ENCODE measurements at places on chromosomes 16 and 17.
A peak's percentile ranks its signal among the peaks of the same experiment; 100 is the strongest.

DNA sequence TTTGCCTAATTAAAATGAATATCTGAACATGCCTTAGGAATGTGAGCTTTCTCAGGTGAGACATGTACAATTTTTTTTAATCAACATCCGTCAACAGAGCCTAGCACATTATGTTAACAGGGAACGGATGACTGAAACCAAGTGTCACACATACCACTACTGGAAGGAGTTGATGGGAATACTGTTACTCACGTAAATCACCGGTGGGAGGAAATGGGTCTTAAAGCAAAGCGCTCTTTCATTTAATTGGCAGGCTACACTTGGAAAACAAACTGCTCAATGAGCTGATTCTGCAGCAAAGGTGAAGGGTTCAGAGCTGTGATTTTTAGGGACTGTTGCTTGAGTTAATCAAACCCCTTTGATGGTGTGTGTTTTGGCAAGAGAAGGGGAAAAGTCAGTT lies 4.8 kb downstream of the CPPED1 start:
- DNase-seq: no peak

DNA sequence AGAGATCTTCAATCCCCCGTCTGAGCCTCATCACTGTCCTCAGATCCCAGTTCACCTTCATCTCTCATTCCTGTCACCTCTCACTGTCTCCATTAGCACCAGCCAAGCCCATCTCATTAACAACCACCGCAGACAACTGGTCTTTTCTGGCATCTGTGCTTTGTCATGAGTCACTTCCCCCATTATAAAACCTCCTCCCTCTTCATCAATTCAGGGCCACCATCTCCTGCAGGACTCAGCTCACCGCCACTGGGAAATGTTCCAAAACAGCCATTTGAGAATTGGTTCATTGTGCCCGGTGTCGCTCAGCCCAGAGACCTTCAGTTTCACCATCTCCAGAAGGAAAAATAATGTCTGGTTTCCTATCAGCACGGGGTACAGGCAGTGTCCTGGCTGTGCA lies 56.9 kb upstream of the TEKT3 start:
- DNase-seq: no peak

GRCh38 chr17:67466251-67466796 lies 89.2 kb downstream of the PITPNC1 start:
- DNase-seq: no peak

- no peak for DNase-seq
Observed at GRCh38 chr17:8956465-8956902, 9.0 kb downstream of the PIK3R5 start.

DNA sequence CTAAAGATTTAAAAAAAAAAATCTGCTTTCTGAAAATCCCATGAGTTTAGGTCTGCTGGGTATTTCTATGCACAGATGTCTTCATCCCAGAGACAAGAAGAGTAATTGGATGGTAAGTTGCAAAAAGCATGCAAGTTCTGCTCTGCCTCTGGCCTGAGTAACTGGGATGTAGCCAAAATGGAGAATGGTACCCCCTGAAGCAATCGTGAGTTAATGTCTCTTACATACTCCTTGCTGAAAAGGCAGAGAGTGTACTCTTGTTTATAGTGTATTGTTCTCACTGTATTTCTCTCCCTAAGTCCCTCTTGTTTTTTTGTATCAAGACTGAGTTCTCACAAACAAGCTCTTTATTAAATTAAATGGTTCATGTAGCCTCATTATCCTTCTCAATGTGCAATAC lies 259.0 kb downstream of the IRX3 start:
- DNase-seq: no peak

- no peak for DNase-seq
Observed at GRCh38 chr16:30380803-30381208, 1.6 kb downstream of the SEPTIN1 start.

DNA sequence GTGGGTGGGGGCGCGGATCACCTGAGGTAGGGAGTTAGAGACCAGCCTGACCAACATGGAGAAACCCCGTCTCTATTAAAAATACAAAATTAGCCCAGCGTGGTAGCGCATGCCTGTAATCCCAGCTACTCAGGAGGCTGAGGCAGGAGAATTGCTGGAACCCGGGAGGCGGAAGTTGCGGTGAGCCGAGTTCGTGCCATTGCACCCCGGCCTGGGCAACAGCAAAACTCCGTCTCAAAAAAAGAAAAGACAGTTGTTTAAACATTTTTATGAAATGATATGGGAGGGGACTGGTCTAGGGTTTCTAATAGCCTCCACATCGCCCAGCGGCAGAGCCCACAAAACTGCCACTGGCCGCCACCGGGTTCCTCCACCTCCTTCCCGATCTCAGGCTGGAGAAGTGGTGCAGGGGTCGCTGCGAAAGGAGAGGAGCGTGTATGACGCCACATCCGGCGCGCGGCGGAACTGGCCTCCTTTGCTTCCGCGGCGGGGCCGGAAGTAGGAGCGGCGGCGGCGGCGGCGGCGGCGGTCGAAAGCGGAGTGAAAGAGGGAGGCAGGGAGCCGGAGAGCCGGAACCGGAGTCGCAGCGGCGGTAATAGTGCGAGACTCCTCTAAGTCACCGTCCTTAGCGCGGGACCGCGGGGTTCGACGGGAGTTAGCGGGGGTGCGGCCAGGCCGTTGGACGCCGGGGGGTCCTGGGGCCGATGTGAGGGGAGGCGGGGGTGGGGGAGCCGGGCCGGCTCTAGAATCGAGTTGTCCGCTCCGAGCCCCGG lies at the start of gene PPP4C:
Gene PPP4C (plus strand): TSS at position 492 of the 773 bp plus-strand sequence. CDS start 384 bp downstream, outside the sequence.
- peak; percentile 87 for DNase-seq

- no peak for DNase-seq
Observed at GRCh38 chr16:11392041-11392581, 46.9 kb downstream of the RMI2 start.

DNA sequence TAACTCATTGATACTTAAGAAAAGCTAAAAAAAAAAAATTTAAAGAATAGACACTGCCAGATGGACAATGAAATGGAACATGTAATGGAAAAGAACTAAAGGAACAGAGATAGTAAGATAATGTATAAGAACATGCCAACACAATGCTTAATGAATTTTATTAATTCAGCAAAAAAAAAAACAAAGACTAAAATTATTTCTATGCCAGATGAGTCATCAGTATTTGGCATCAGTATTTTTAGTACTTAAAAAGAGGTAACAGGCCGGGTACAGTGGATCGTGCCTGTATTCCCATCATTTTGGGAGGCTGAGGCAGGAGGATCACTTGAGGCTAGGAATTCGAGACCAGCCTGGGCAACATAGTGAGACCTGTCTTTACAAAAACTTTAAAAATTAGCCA lies 168.5 kb downstream of the CYB561 start:
- no peak for DNase-seq

- no peak for DNase-seq
Observed at GRCh38 chr17:20063665-20064648, 54.8 kb downstream of the SPECC1 start.

DNA sequence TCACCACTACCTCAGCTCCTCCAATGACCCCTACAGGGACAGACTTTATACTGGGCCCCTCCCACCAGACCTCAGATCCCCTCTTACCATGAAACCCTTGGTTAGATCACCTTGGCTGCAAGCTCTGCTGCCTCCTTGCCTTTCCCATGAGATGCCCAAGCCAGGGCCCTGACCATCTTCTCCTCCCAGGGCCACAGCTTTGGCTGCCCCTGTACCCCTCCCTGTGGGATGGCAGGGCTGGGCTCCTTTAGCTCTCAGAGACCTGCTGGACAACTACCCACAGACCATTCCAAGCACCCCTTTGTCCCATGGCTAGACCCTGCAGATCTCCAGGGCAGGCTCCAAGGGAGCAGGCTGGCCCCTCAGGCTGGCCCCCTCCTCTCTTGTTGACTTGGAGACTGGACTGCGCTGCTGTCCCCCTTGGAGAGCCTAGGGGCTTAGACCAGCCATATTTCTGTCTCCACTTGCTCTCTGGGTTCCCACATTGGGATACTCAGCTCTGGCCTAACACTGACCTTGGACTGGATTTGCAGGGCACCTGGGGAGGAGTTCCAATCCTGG lies 1692.7 kb downstream of the TP53TG3F start:
- DNase-seq: no peak

- DNase-seq: no peak
Observed at GRCh38 chr17:22337467-22337866, 645.1 kb downstream of the KCNJ18 start.

DNA sequence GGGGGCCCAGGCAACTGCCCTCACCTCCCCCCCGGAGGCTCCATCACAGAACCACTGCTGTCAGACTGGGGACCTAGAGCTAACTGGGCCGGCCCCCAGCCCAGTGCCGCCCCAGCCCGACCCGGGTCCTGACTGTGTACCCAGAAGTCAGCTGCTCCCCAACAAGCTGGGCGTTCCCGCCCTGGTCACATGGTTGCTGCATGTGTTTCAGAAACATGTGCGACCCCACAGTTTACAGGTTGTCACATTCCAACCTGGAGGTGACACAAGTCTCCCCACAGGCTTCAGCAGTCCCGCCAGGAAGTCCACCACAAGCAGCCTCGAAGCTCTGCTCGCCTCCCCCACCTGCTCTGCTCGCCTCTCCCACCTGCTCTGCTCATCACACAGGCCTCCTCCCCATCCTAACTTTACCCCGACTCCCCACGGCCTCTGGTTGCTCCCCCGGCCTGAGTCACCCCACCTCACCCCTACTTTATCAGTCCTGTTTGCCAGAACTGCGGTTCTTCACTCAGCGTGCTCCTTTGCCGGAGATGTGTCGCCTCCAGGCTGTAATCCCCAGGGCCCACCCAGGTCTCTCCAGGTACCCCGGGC lies 968 bp downstream of the MRPL28 start:
- no peak for DNase-seq
